Activated CD8-positive, alpha-beta memory T cell treated with anti-CD3 and anti-CD28 coated beads for 48 hours (primary cell): ENCODE measurements at places on chromosomes 6 and 20.
A peak's percentile ranks its signal among the peaks of the same experiment; 100 is the strongest.

GRCh38 chr20:37878835-37879599 is 23.9 kb upstream of the VSTM2L start:
- DNase-seq: no peak

DNA sequence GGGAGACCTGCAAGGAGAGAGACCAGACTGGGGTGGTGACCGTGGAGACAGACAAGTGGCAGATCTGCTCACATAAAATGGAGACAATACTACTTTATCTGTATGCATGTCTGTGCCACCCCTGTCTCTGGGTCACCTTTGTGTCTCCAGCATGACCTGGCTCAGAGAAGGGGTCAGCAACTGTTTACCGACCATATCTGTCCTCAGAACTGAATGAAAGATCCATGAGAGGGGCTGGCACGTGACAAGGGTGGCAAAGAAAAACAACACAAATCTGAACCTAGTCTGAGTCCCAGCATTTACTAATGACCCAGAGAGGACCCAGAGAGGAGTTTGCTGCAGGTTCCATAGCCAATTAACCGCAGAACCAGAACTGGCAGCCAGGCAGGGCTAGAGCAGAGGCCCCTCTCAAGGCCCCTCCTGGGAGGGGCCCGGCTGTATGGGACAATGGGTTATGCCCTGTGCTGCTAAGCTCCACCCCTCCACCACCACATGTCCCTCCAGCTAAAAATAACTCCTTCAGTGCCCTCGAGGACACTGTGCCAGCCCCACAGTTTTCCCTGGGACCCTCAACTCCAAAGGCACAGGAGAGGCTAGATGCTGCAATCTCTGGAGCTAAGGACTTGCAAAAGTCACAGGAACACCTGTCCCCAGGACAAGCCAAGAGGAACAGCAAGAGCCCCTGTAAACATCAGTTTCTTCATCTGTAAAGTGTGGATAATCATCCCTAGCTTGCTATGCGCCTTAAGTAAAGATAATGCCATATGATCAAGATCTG is 2.2 kb downstream of the AHCY start:
- no peak for DNase-seq

- no peak for DNase-seq
Observed at GRCh38 chr20:17634661-17635331, 47.2 kb downstream of the RRBP1 start.

DNA sequence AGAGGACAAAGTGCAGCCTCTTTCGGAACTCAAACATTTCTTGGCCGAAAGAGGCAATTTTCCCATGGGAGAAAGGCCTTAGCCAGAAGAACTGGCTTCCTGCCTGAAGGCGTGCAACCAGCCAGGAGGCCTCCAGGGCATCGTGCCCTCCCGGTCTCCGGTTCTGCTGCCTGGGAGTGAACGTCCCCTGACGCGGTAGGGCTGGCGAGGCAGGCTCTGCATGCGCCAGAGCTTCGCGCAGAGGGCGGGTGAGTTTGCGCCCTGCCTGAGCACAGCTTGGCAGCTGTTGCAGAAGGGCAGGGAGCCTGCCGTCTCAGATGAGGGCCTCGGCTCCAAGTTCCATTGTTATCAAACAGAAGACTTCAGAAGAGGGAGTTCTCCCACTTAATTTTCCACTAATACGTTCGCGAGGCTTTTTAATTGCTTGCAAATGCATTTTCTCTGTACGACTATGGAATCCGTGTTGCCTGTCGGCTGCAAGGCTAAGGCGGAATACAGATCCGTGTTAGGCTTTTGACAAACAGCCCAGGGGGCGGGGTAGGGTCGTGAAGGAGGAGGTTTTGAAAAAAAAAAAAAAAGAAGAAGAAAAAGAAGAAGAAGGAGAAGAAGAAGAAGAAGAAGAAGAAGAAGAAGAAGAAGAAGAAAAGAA is 5.5 kb upstream of the TFAP2D start:
- DNase-seq: no peak

- peak; percentile 34 for DNase-seq
Observed at GRCh38 chr20:44733341-44734069, 12.2 kb upstream of the KCNK15 start.

GRCh38 chr20:43383026-43383795 is 74.5 kb upstream of the SRSF6 start:
- no peak for DNase-seq

DNA sequence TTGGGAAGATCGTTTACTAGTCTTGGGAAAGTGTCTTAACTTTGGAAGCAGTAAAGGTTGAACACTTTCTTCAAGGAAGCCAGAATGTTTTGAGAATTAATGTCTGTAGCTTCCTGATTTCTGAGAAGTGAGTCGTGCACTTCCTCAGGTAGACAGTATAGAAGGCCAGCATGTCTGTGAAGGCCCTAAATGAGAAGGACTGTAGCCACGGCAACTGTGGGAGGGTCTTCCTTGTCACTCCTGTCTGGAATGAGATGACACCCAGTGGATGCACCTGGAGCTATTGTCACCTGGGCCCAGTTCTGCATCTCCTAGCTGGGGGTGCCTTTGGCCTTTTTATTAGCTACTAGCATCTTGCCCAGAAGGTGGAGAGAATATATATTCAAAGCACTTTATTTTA is 8.8 kb downstream of the STX16 start:
- DNase-seq: no peak

GRCh38 chr20:56453352-56453751 is 15.1 kb upstream of the RTF2 start:
- DNase-seq: no peak

GRCh38 chr20:36367907-36368799 is 62.0 kb downstream of the DLGAP4 start:
- no peak for DNase-seq

- no peak for DNase-seq
Observed at GRCh38 chr6:31621320-31621939, 915 bp downstream of the PRRC2A start.

DNA sequence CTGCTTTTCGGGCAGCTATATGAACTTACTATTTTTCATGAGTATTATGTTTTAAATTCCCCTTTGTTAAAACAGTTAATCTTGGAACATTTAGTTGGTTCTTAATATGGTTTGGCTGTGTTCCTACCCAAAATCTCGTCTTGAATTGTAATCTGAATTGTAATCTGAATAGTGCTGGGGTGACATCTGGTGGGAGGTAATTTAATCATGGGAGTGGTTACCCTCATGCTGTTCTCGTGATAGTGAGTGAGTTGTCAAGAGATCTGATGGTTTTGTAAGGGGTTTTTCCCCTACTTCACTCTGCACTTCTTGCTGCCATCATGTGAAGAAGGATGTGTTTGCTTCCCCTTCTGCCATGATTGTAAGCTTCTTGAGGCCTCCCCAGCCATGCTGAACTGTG is 305.4 kb upstream of the MAP3K7 start:
- no peak for DNase-seq

- DNase-seq: no peak
Observed at GRCh38 chr20:46695892-46696291, 6.6 kb upstream of the TP53RK start.

- no peak for DNase-seq
Observed at GRCh38 chr20:8431538-8432434, 299.7 kb downstream of the PLCB1 start.

DNA sequence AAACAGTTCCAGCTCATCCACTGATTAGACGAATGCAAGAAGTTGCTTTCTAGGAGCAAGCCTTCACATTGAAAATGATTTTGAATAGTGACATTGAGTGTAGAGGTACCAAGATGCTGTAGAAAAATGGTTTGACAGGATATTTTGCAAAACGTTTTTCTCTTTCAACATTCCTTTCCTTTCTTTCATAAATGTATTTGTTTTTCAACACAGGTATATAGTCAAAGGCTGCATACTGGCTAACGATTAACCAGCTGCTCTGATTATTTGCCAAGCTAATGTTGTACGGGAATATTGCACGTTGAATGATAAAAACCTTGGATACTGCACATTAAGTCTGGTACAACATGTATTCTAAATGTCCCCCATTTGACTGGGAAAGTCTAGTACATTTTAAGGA is 78.8 kb upstream of the TENT5A start:
- DNase-seq: no peak

DNA sequence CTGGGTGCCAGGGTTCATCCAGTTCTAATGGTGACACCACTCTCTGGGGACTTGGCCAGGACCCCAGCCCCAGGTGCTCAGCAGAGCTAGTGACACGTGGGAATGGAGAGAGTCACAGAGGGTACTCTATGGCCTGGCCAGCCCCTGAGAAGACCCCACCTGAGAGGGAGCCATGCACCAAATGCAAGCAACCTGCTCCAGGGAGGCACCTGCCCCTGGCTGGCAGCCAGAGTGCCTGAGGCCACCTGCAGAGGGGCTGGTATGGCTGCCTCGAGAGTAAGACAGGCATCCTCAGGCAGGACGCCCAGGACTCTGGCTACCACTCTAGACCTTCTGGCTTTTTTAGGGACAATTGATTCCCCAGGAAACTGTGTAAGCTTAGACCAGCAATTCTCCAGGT is 38.6 kb upstream of the CST7 start:
- no peak for DNase-seq

GRCh38 chr6:2800552-2801316 is 35.5 kb downstream of the WRNIP1 start:
- no peak for DNase-seq

DNA sequence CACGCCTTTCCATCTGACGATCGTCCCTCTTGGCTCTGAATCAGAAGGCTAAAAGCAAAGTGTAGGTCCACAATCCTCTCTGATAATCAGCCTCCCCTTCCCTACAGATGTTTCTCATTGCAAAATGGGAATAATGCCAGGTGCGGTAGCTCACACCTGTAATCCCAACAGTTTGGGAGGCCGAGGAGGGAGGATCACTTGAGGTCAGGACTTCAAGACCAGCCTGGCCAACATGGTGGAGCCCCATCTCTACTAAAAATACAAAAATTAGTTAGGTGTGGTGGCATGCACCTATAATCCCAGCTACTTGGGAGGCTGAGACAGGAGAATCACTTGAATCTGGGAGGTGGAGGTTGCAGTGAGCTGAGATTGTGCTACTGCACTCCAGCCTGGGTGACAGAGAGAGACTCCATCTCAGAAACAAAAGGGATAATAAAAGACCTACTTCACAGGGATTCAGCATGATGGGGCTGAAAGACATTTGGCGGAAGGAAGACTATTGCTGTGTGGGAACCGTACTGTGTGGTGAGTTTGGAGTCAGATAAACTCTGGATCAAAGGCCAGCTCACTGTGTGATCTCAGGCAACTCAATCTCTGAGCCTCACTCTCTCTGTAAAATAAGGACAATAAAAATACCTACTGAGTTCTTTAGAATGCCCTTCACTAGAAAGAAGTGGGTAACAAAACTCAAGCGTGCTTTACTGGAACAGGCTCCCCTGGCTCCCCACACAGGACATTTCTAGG is 15.9 kb upstream of the SLC9A8 start:
- no peak for DNase-seq

DNA sequence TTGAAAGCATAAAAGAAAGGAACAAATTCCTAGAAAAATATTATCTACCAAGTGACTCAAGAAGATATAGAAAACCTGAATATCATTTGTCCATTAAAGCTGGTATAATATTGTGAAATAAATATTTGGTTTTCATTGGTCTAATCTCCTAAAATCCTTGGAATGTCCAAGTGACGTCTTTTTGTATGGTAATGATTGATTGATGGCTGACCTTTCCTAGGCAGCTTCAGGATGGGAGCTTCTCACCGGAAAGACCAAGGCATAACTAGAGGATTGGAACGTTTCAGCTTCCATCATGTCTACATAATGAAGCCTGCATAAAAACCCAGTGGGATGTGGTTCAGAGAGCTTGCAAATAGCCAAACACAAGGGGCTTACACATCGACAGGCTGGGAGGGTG is 57.6 kb upstream of the MAN1A1 start:
- no peak for DNase-seq

DNA sequence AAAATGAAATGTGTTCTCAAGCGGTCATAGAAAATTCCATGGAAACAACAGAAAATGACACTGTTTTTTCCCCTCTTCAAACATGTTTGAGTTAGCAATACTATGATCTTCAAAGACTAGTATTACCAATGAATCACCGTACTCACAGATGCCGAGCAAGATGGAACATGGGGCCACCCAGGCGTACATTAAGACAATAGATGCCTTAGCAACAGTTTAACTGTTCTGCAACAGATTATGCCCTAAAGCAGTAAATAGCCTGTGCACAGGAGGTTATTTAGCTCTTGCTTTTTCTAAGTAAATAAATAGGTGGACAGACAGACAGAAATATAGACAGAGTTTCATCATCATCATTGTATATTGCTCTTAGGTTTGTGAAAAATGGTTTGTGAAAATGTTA is 284.0 kb upstream of the DEFB112 start:
- DNase-seq: no peak

- DNase-seq: no peak
Observed at GRCh38 chr6:31010393-31011060, at the start of gene MUC22. Gene MUC22, plus strand, starts transcription at chr6:31010474. Its CDS starts 233 bp downstream, at chr6:31010707.

DNA sequence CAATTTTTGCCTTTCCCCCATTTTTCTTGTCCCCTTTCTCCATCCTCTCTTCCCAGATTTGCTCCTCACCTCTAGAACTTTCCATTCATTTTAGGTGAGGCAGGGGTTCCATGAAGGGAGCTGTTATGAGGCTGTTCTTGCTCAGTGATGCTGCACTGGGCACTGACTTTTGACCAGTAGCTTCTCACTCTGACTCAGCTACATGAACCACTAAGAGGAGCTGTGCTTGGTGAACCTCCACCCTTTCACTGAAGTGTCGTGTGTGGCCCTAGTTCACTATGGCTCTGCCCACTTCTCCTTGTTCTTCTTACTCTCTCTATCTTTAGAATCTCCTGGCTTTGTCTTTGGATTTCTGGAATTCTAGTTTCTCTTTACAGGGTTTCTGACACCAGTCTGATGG is 307.1 kb upstream of the RNF24 start:
- DNase-seq: no peak

DNA sequence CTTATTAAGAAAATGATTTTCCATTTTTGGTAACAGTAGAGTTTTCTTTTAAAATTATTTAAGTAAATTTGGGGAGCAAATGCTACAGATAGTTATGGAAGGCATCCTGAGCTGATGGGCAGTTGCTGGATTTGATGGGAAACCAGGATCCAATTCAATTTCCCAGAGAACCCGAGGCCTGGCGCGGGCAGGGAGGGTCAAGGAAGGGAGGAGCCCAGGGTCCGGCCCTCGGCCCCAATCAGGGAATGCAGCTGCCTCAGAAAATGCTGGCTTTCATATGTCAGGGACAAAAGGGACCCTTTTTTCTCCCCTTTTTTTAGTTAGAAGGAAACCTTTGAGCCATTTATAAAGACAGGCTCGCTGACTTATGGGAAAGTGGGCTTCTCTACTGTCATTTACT is 42.1 kb downstream of the CTCFL start:
- no peak for DNase-seq

DNA sequence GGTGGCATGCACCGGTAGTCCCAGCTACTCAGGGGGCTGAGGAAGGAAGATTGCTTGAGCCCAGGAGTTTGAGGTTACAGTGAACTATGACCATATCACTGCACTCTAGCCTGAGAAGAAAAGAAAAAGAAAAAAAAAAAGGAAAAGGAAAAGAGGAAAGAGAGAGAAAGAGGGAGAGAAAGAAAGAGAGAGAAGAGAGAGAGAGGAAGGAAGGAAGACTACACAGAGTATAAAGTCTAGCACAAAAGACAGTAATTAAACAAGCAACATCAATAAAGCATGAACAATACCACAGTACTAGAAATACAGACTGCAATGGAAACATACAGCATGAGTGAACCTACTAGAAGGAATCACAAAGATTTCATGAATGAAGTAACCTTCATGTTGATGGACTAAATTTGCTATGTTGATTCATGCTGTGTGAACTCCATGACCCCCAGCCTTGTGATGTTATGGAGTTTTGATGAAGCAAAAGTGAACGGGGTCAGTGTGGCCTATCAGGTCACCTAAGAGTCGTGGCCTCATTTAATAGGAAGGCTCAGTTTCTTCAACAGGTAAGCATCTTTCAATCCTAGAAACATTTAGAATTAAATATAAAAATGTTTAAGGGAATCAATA is 57.6 kb downstream of the NUDT3 start:
- DNase-seq: no peak

GRCh38 chr20:2331106-2331505 is 35.3 kb downstream of the TGM3 start:
- no peak for DNase-seq
